ENCODE measurements at places on chromosomes 6 and 20.

- no peak for DNase-seq
Measured at GRCh38 chr6:10048370-10049297, 366.2 kb downstream of the TFAP2A start.

GRCh38 chr6:309947-310346, 17.7 kb downstream of the DUSP22 start:
- DNase-seq = no peak

- DNase-seq = no peak
Measured at GRCh38 chr20:62354031-62354808, 12.9 kb downstream of the LAMA5 start.

DNA sequence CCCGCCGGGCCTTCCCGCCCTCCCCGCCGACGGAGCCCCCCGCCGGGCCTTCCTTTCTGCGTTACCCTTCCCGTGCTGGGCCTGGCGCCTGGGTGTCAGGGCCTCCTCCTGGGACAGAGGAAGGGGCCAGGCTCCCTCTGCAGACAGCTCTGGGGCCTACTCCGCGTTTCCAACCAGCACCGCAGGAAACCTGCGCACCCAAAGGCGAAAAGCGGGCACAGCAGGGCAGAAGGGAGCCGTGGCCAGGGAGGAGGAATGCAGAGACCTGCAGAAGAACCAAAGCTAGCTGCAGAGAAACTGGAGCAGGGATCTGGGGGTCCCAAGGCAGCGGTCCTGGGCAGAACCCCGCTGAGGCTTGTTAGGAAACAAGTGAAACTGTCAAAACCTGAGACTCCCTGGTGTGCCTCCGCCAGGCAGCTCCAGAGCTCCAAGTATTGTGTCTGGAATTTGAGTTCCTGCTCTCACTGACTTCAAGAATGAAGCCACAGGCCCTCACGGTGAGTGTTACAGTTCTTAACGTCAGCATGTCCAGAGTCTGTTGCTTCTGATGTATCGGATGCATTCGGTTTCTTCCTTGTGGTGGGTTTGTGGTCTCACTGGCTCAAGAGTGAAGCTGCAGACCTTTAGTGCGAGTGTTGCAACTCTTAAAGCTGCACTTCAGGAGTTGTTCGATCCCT, 33.3 kb downstream of the IRF4 start:
- DNase-seq = no peak

DNA sequence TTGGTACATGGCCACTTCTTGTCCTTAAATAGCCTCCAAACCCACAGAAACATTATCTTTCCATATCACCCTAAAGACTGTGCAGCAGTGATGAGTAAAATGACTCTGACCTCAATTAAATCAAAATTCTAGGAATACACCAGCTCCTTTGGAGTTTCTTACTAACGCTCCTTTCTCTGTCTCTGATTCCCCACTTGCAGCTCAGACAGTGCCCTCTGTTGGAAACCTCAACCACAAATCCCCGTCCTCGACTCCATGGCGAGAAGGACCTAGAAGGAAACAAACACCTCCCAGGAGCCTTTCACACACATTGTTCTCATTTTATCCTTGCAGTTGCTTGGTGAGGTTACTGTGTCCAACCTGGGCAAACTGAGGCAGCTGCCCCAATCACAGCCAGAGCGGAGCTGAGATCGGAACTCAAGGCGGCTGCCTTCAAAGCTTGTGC, 17.7 kb upstream of the PARD6B start:
- no peak for DNase-seq

GRCh38 chr6:27267857-27268434, 20.4 kb downstream of the PRSS16 start:
- DNase-seq = no peak

DNA sequence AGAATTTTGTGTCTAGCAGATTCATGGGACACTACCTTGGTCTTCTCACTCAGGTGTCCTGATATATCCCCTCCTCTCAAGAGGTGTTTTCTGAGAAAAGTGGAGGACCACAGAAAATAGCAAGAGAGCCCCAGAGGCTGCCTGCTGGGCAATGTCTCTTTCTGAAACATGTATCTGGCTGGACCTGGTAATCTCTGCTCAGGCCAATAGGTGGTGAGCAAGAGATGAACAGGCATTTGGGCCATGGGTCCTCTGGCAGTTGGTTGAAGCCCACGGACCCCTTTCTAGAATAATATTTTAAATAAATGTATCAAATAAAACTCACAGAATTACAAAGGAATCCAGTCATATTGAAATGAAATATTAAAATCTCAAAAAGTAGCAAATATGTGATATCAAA, 8.8 kb upstream of the THBD start:
- no peak for DNase-seq

GRCh38 chr20:35300469-35301262, 8.4 kb upstream of the FAM83C start:
- DNase-seq = no peak

DNA sequence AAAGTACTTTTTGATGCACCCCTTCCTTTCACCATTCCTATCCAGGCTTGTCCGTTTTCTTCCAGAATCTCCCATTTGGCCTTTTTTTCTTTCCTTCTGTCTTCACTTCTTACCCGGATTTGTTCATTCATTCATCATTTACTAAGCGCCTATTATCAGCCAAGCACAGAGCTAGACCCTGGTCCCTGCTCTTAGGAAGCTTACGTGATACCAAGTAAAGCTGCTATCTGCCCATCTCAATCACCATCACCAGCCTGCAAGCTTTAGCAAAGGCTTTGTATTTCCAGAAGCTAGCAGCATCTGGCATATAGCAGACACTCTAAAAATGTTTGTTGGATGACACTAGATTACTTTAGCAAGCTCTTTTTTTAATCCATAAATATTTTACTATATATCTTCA, 4.8 kb downstream of the NDRG3 start:
- no peak for DNase-seq

DNA sequence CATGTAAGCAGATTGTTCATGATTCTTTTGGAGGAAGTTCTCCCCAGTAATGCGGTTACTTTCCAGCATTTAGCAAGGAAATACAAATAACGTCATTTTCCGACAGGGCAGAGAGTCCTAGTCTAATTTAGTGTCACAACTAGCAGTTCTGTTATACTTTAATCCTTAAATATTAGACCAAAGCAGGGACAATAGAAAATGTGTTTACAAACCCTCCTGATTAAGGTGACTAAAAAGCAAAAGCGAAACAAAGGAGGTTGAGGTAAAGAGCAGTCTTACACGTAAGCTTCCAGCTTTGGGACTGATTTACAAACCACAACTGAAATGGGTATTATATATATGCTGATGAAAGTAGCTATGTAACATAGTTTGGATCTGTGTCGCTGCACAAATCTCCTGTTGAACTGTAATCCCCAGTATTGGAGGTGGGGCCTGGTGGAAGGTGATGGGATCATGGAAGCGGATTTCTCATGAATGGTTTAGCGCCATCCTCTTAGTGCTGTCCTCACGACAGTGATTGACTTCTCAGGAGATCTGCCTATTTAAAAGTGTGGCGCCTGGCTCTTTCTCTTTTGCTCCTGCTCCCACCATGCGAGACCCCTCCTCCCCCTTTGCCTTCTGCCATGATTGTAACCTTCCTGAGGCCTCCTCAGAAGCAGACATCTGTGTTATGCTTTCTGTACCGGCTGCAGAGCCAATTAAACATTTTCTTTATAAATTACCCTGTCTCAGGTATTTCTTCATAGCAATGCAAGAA, 81.9 kb downstream of the PLCB1 start:
- DNase-seq = peak; percentile 20

DNA sequence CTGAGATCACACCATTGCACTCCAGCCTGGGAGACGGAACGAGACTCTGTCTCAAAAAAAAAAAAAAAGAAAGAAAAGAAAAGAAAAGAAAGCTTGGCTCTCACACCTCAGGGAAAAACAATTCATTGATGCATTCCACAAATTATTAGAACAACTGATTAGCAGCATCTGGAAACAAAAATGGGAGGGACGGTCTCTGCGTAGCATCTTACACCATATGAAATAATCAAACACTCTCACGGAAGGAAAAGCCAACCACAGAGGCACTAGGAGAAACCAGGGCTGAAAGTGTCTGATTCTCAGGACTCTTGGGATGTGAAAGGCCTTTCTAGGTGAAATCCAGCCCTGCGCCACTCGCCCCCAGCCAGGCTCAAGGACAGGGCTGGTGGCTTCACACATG, 2.3 kb upstream of the HELZ2 start:
- no peak for DNase-seq

DNA sequence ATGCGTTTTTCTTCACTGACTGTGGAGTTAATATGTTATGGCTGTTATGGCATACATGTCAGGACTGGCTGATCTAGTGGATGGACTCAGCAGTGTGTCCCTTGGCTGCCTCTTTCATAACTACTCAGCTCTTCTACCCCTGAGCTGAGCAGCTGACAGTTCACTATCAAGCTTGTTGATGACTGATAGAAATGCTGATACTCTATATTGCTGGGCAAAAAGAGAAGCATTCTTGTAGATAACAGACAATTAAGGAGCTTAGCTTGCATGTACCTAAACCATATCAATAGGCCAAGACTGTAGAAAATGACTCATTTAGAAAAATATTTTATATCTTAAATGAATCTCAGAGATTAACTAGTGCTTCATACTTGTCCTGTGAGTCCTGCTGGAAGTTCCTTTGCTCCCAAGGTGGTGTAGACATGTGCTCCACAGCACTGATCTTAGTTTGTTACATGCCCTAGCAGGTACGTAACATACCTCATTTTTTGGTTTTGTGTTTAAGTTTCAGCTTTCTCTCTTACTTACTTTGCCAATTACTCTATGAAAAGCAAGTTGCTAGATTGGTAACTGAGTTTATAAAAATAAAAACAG, 236.9 kb downstream of the GMDS start:
- DNase-seq = no peak
